ENCODE measurements at places on chromosomes 1 and 21.
A peak's percentile ranks its signal among the peaks of the same experiment; 100 is the strongest.

GRCh38 chr1:43982808-43983207, 3.8 kb downstream of the B4GALT2 start:
- no peak for DNase-seq

- DNase-seq = no peak
Measured at GRCh38 chr1:116764466-116764898, 10.3 kb downstream of the CD2 start.

DNA sequence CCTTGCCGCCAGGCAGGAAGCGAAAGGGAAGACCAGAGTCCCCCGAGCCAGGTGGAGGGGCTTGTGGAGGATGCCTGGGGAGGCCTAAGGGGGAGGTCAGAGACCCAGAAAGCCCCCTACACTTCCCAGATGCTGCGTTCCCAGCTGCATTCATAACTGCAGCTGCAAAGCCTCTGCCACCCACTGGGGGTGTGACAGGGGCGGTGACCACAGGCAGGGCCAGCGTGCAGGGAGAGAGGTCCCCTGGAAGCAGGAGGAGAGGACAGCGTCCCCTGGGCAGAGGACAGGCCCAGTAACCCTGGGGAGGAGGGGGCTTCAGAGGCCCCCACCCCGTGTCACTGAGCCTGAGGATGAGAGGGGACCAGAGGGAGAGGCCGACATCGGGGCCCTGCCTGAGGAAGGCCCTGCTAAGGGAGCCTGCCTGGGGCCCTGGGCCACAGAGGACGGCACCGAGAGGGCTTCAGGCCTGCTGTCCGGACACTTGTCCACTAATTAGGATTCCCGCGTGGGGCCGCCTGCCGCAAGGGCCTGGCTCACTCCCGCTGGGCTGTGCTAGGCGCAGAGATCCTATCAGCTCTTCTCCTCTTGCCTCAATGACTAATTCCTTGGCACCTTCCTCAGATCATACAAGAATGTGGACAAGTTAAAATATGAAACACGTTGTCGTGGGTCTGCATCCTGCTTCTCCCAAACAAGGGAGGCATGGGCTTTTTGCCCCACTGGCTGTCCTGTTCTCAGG, 49.1 kb upstream of the CCDC27 start:
- no peak for DNase-seq

- no peak for DNase-seq
Measured at GRCh38 chr1:18554597-18554996, 73.9 kb downstream of the KLHDC7A start.

- no peak for DNase-seq
Measured at GRCh38 chr1:71745326-71745725, 537.0 kb downstream of the NEGR1 start.

- no peak for DNase-seq
Measured at GRCh38 chr1:167695756-167696561, 25.8 kb upstream of the MPZL1 start.

DNA sequence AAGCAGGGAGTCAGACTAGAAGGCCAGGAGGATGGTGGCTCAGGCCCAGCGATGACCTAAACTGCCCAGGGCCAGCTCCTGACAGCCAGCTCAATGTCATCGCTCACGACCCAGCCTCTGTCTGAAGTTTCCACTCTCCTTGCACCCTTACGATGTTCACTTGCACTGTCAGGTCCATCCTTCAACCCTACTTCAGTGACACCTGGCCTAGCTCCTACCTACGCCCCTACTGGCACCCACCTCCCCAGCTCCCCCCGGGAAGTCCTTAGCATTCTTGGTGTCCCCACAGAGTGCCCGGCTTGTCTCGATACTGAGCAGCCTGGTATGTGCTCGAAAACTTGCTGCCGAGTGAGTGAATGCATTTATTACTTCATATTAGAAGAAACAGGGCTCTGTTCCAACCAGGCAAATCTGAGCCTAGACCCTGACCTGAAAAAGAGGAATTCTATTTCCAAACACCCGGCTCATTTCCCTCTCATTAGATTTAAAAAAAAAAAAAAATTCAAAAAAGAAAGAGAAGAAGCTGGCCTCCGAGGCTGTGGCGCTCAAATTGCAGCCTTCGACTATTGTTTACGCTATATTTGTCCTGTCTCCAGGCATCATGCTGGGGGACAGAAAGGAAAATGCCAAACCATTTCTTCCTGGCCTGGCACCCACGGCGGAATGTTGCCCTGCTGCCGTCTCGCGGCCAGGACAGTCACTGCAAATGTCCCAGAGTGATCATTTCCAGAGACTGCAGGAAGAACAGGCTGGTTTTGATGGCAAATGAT, 29.8 kb upstream of the LRRC38 start:
- no peak for DNase-seq

DNA sequence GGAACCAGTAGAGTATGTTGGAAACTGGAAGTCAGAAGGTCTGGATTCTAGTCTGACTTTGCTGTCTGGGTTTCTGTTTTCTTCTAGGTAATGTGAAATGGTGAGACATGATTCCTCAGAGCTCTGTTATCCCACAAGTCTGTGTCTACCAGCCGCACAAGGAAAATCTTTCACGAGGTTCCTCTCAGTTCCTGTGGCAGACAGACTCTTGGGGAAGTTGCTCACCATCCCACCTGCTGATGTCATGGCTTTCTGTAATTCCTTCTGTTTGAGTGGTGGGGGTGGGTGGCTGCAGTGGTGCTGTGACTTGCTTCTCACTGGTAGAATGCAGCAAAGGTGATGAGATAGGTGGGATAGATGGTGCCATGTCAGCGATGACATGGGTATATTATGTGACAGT, 17.1 kb upstream of the SCMH1 start:
- no peak for DNase-seq

GRCh38 chr1:41678111-41678878, 193.8 kb upstream of the EDN2 start:
- no peak for DNase-seq

GRCh38 chr1:212700223-212700891, 717 bp upstream of the BATF3 start:
- DNase-seq = peak; percentile 26

DNA sequence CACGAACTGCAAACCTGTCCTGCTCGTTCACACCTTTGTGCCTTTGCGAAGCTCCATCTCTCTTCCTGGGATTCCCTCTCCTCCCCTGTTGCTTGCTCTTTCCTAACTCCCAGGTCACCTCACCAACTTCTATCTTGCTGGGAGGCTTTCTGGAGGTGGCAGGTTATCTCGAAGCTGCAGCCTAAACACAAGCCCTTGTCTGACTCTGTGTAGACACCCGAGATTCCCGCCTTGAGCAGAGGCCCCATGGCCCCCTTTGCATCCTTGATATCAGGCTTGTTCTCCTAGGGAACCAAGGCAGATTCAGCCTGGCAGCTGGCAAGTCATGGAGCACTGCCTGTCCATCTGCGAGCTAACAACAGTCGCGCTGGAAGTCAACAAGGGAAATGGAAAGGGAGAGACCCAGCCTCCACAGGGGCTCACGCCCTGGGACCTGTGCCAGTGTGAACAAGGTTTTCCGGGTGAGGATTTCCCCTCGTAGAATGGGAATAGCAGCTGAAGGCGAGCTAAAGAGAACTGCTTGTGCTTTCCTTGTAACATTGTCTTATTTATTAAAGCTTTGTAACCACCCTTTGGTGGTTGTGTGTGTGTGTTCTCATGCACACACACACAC, 109.5 kb upstream of the JUN start:
- no peak for DNase-seq

GRCh38 chr1:35561972-35562680, 4.5 kb downstream of the NCDN start:
- DNase-seq = no peak

DNA sequence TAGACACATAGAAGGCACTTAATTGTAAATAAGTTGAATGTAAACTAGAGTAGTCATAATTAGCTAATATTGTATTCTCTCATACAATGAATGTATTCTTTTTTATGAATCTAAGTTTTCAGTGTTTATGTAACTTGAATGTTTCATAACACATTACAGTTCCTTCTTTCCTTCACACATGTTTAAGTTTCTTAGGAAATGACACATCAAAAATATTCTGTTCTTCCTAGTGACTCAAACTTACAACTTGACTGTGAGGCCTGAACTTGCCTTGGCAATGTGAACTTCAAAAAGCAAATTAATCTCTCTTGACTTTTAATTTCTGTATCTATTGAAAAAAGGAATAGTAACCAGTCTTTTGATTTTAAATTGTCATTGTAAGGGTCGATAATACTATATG, 700.1 kb downstream of the KCNT2 start:
- DNase-seq = no peak

DNA sequence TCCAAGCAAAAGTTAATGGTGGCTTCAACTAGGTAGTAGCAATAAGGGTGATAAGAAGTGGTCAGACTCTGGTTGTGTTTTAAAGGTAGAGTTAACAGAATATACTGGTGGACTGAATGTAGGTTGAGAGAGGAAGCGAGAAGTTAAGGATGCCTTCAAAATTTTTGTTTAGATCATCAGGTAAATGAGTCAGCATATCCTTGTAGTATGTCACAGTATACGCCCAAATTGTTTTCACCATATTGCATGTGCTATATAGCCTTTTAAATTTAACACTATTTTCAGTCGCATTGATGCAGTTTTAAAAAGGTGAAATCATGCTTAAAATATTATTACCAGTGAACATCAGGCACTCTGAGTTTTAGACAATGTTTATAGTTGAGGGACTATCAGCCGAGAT, 74.6 kb downstream of the RBM11 start:
- DNase-seq = no peak

DNA sequence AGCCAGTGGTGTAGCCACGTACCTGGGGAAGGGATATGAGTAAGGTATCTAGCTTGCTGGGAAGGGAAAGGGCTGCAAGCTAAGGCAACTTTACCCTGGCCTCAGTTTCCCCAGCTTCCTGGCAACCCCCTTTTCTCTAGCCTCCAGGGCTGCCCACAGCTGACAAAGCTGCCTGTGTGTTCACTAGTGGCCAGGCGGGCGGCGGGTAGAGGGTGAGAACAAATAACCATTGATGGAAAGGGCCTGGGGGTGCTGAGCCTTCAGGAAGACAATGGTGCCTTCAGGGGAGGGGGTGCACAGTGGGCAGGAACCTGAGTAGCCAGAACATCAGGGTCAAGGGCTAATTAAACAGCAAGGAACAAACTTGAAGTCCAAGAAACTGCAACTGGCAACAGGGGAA, 6.1 kb downstream of the CERS2 start:
- no peak for DNase-seq

DNA sequence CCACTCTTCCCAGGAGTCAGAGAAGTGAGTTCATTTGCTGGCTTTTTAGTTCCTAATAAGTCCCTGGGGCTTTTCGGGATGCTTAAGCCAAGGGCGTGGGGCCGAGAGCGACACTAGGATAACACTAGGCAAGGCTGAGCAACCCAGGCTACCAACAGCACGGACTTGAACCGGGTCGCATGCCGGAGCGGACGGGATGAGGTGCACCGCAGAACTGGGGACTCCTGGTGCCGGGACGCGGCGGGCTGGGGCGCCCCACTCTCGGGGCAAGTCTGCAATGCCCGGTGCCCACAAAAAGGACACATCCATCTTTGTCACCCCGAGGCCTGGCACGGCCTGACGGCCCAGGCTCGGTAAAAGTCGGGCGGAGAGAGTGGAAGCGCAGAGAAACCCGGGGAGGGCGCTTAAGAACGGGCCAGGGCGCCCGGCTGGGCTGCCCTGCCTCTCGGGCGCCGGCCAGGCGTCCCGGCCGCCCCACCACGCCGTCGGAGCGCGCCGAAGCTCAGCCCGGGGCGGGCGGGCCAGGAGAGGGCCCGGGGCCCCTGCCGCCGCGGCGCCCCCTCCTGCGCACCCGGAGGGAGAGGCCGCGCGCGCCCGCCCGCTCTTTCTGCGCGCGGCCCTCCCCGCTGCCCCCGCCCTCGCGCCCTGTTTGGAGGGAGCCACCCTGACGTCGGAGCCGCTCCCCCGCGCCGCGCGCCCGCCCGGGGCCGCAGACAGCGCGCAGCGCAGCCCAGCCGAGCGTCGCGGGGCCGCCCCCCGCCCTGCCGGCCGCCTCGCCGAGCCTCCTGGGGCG, at the start of gene NBL1:
Gene NBL1, plus strand, starts transcription at position 710 of the 793 bp plus-strand sequence. CDS start 10,720 bp downstream, outside the sequence.
- DNase-seq = peak; percentile 64

GRCh38 chr1:24964811-24965570, 34.9 kb upstream of the RUNX3 start:
- peak; percentile 86 for DNase-seq

- DNase-seq = no peak
Measured at GRCh38 chr1:82604524-82604923, 803.8 kb downstream of the ADGRL2 start.

GRCh38 chr1:66764994-66765578, 12.8 kb downstream of the DYNLT5 start:
- peak; percentile 49 for DNase-seq

GRCh38 chr1:63537940-63538339, 14.6 kb downstream of the EFCAB7 start:
- DNase-seq = no peak

GRCh38 chr1:202852163-202852904, 36.6 kb downstream of the RABIF start:
- DNase-seq = peak; percentile 16

DNA sequence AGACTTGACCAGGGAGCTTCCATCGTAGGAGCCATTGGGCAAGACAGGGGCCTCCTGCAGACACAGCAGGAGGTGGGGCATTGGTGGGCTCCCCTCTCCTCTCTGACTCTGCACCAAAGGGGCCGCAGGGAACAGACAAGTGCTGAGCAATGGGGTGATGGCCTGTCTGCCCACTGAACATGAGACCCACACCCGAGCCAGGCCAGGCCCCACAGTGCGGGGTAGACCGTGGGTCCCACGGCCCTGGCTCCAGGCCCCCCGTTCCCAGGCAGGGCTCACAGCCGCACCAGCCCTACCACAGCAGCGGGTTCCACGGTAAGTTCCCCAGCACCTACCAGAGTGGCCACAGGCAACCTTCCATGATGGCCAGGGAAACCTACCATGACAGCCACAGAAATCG, 45.9 kb downstream of the CHD5 start:
- DNase-seq = no peak

DNA sequence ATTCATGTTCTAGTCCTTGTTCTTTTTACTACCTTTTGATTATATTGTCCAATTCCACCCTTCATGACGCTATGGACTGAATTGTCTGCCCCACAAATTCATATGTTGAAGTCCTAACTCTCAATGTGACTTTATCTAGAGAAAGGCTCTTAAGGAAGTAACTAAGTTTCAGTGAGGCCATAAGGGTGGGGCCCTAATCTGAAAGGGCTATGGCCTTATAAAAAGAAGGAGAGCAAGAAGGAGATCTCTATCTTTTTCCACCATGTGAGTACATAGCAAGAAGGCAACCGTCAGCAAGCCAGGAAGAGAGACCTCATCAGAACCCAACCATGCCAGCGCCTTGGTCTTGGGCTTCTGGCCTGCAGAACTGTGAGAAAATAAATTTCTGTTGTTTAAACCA, 95.9 kb downstream of the HIVEP3 start:
- DNase-seq = no peak
